ENCODE measurements at places on chromosomes 13 and 19. TPM values are rescaled to one million over a fixed set of nuclear protein-coding genes. Genes with fewer than 3 reads are reported as not detected.

DNA sequence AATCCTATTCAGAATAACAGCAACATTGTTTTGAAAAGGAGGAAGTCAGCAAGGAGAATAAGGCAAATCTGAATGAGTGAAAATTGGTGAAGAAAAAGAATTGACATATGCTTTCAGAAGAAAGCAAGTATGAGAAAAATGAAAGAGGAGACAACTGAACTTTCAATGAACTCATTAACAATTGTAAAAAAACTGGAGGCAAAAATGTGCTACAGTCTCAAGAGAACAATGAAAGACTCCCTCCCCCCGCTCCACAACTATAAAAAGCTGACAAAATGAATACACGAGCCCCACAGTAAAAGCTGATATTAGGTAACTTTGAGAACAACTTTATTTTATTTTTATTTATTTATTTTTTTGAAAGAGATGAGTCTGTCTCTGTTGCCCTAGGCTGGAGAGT, 373.1 kb downstream of the DIAPH3 start:
- no peak for DNase-seq

DNA sequence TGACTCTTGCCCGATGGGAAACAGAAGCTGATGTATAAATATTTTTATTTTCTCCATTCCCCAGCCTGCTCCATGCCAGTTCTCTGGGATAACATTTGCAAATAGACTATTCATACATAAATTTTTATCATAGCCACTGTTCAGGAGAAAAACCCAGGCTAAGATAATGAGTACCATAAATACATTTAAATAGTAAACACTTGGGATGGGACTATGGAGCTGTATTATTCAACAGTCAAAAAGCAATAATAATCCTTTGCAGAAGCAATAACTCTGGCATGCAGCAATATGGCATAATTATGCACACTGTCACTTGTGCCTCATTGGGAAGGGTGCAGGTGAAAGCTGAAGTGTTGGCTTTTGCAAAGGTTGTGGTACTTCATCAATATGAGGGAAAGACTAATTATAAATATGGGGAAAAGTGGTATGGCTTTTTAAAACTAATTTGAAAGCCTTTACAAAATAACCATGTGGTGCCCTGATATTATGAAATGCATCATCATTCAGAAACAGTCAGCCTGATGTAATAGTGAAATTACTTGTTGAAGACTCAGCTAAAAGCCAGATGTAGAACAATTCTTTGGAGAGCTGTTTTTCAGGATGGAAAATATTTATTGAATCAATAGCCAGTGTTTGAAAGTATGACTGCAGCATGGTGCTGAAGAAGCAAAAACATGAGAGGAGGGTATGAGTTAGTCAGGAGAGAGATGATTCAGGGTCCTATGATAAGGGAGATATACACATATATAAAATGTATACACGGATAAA, 2476.7 kb downstream of the PCDH9 start:
- no peak for DNase-seq

GRCh38 chr19:35410487-35410886, 37.6 kb upstream of the FFAR2 start:
- DNase-seq: no peak

- no peak for DNase-seq
Measured at GRCh38 chr13:42626176-42626860, 52.4 kb downstream of the TNFSF11 start.

NKG7 gene
- total RNA-seq: not detected

DNA sequence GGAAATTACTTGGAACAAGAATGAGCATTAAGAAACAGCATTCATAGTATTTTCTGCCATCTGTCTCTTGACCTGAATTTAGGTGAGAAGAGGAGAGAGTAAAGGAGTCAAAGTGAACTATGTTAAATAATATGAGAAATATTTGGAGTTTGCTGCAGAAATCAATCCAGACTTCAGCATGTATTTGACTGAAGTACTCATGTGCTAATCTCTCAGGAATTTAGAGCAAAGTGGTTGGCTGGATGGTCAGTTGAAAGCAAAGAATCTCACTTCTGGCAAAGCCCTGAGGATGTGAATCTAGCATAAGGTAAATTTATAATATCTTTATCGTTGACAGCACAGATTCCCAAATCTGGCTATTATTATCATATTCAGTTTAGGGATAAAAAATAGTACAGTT, 394.3 kb downstream of the PCDH17 start:
- no peak for DNase-seq

- no peak for DNase-seq
Measured at GRCh38 chr13:95541308-95541707, 11.2 kb upstream of the CLDN10 start.

DNA sequence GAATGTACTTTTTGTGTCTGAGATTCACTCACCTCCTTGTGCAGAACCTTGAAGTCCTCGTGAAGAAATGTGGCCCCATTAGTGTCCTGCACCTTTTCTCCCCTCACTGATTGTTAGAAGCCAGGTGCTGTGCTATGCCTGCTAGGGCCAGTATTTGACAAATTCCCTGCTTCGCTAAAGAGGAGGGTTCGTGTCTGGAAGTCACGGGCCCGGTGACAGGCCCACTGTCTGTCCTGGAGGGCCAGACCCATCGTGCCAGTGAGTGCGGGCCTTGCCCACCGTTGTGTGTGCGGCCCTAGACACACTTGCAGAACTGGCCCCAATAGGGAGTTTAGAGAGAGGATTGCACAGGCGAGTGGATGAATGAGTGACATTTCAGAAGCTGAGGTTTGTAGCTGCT, 36.8 kb upstream of the GAS6 start:
- no peak for DNase-seq

- no peak for DNase-seq
Measured at GRCh38 chr19:18232540-18233223, 6.4 kb upstream of the PDE4C start.

GRCh38 chr13:29117663-29118062, 297.5 kb downstream of the MTUS2 start:
- DNase-seq: no peak

- DNase-seq: no peak
Measured at GRCh38 chr19:7534531-7535046, 928 bp upstream of the PNPLA6 start.

DNA sequence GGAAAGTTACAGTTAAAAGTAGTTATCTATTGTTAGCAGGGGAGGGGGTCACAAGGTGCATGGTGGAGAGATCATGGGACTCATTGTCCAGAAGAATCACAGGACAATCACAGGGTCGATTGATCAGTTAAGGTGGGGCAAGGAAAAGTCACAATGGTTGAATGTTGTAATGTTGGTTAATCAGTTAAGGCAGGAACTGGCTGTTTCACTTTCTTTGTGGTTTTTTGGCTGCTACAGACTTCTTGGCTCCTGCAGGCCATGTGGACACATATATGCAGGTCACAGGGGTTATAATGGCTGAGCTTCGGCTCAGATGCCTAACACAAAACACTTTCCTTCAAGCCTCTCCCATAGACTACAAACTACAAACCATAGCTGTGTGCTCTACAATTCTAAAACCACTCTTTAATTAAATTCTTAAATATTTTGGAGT, 6.9 kb upstream of the ZNF431 start:
- DNase-seq: no peak

DNA sequence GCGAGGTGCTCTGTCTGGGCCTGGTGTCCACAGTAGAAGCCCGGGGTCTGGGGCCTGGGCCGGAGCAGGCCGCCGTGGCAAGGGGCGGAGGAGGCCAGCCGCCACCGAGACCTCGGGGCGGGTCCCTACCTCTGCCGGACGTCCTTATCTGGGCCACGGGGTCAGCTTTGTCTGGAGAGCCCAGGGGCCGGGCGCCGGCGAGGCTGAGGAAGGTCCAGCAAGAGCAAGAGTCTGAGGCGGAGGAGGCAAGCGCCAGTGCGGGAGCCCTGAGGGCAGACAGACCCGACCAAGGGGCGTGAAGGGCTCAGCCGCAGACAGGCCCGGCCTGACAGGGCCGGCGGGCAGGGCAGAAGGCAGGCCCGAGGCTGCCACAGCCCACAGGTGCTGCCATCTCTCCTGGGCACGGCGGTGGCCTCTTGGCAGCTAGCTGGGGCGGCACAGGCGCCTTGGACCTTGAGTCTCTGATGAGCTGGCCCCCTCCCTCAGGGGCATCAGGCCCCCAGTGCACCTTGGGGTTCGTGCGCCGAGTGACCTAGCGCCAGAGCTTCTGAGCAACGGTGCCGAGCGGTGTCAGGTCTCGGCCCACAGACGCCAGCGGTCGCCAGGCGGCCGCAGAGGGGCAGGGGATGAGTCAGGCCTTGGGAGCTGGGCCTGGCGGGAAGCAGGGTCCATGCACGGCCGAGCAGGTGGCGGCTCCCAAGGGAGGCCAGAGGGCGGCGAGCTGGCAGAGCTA, 19.1 kb upstream of the AKAP8 start:
- no peak for DNase-seq

DNA sequence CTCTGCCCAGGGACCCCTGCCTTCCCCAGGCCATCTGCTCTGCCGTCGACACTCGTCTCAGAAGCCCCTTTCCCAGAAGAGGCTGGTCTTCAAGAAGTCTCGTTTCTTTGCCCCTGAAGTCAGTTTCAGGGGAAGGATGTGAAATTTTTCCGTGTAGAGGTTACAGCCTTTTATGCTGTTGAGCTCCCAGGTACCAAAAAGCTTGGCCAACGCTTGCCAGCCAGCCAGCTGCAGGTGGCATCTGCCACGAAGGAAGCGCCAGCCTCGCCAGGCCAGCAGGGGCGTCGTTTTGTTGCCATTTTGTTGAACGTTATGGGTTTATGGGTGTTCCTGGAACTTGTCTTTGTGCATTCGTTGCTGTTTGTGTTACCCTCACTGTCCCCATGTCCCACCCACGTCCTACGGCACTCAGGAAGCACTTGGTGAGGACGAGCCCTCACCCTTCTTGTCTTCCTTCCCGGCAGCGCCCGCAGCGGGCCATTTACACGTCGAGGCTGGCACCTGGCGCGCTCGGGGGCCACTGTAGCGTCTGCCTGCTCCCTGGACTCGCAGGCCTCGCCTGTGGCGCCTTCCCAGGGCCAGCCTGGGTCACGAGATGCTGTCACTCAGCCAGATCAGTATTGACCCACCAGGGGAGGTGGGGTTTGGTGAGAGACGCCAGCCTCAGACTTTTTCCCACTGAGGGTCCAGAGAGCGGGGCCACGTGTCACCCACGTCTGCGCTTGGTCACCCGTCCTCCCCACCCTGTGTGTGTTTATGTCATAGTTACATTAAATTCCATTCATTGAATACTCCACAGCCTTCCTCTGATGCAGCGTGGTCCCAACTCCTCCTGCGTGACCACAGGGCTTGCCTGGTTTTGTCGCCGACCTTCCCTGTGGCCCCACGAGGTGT, 37.1 kb downstream of the AP1M1 start:
- no peak for DNase-seq

- no peak for DNase-seq
Measured at GRCh38 chr19:22945560-22945959, 57.4 kb downstream of the ZNF728 start.

NFIX gene
- 6.7 TPM for total RNA-seq

- DNase-seq: no peak
Measured at GRCh38 chr13:99630269-99630898, 129.1 kb downstream of the TM9SF2 start.

DNA sequence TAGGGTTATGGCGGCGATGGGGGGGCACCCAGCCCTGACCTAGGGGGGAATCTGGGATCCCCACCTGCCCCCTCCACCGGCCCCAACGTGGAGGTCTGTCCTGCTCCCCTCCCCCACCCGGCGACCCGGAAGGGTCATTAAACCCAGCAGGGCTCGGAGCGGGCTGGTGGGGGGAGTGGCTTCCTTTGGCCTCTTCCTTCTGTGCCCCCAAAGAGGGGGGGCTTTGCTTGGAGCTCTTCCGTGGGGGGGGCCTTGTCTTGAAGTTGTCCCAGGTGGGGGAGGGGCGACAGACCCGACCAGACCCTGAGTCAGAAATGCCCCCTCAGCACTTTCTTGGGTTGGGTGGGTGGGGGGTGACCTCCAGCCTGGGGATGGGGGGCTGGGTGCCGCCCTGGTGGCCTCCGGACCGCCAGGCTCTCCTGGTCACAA, 1.5 kb downstream of the ARID3A start:
- DNase-seq: no peak

DNA sequence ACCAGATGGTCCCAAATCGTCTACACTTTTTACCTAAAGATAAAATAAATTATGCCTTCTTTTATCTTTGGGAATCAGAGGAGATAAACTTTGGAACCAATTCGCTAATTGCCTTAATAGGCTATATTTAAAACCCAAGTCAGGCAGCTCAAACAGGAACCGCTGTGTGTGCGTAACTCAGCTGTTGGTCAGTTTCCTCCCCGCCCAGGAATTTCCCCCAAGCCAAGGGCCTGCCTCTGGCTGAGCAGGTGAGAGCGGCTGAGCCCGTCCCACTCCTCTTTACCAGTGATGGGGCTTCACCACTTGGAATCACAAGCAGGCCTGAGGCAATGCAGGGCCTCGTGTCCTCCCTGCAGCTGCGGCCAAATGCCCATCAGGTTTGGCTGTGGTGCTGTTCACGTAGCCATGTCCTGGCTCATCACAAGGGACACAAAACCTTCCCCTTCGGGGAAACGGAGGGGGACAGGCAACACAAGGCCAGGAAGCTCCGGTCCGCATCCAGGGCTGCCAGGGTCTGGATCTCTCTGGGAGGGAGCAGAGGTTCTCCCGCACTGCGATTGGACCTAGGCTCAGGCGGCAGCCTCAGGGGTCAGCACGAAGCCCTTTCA, 503 bp upstream of the SLC7A9 start:
- no peak for DNase-seq

GRCh38 chr13:94182185-94182761, 297.2 kb downstream of the DCT start:
- DNase-seq: no peak

- no peak for DNase-seq
Measured at GRCh38 chr13:46676378-46676725, 120.6 kb downstream of the ESD start.

SYNGR4 gene
- 0.25 TPM for total RNA-seq

DNA sequence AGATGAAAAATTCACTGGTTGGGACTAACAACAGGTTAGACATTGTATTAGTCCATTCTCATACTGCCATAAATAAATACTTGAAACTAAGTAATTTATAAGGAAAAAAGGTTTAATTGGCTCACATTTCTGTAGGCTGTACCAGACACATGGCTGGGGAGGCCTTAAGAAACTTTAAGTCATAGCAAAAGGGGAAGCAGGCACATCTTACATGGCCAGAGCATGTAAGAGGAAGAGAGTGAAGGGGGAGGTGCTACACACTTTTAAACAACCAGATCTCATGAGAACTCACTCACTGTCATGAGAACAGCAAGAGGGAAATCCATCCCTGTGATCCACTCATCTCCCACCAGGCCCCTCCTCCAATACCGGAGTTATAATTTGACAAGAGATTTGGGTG, 125.9 kb downstream of the SUCLA2 start:
- no peak for DNase-seq

DNA sequence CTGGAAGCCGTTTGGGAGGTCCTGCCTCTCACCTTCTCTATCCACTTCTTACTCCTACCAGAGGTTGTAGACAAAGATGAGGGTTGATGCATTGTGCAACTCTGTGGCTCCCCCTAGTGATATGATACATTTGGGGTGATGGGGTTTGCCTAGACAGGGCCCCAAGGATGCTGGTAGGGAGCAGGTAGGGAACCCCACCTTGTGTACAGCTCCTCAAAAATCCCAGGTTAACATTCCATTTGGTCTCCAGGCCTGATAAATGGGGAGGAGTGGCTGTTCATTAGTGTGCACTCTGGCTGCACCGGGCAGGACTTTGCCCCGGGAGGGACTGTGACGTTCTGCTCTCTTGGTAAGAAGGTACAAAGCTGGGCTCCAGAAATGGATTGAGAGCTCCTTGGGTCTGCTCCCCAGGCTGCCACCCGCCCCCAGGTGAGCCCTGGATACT, 19.2 kb downstream of the SIGLEC8 start:
- no peak for DNase-seq
